WERI-Rb-1 (cell line): ENCODE measurements at places on chromosomes 2 and 18.

DNA sequence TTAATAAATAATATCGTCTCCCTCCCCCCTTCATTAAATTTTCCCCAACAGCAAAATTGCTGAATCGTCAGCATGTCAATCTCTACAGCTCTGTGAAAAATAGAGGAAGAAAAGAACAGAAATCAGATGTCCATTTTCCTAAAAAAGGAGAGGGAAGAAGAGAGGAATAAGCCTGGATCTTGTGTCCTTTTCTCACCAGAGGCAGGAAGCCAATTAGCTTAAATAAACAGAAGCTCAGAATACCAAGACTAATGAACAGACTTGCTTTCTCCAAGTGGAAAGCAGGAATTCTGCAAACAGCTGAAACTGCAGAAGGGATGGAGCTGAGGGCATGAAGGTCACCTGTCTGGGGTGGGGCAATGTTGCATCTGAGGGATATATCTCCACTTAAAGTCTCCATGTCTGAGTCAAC, 265.7 kb downstream of the CCDC85A start:
- DNase-seq = no peak

DNA sequence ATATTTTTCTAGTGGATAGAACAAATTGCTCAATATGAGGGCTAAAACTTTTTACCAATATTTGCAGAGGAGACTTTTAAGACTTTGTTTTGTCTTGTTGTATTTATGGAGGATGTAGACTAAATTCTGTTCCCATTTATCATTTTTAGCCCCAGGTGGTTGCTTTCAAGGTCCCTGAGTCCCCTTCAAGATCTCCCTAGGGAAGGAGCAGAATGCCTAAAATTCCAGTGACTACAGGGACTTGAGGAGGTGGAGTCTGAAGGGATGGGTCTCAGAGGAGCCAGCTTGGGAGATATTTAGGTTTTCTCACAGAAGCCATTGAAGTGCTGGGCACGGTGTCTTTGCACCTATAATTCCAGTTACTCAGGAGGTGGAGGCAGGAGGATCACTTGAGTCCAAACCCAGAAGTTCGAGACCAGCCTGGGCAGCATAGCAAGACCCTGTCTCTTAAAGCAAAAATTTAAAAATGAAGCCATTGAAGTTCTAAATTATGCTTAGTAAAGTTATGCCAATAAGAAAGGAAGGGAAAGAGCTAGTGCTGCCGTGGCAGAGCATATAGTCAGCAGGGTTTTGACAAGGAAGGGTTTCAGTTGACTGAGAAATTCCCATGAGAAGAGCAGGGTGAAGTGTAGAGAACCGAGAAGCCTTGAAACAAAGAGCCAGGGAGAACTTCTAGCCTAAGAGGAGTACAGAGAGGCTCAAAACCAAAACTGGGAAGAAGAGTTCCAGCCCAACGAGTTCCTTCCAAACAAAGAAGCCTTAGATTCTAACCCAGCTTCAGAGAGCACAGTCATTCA, 43.4 kb downstream of the COMMD1 start:
- no peak for DNase-seq

DNA sequence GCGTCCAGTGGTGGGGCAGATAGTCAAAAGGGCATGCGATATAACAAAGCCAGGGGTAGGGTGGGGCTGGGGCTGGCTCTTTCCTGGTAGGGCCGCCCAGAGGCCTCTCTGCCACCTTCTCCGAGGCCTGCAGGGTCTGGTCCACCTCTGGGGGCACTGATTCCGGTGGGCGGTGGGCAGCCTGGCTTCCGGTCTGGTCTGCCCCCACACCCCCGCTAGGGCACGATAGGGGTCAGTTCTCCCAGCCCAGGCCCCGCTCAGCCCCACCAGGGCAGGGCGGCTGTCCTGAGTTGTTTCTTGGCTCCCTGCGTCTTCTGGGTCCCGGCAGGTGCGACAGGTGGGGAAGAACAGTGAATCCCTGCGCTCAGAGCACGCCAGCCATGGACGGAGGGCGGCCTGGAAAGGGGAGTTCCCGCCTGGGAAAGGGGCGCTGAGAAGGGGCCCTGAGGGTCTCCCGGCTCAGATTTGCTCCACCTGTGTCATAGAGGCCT, 707 bp upstream of the ERFE start:
- DNase-seq = no peak

GRCh38 chr18:62678847-62679485, 36.4 kb upstream of the PHLPP1 start:
- DNase-seq = peak; percentile 88

DNA sequence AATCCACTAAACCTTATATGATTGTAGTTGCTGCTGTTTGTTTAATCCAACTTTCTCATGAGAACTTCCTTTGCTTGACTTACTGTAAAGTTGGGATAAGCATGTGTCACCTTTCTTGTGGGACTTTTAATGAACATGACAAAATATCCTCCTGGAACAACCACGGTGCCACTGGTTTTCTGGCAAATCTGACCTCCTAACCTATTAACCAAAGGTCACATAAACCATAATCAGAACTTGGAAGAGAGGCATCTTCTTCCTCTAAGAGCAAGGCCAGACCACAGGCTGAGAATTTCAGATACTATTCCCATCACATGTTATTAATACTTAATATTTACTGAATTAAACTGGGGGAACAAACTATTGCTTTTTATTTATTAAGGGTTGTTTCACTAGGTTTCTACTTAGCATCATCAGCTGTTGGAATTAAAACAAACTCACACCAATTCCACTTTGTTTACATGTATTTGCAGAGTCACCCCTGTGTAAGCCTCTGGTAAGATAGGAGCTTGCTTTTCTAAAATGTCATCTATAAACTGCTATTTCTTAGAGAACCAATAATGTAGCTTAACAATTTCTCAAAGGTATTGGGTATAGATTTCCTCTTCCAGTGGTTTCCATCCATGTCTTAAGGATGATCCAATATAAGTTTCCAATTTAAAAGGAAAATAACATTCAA, 2.2 kb downstream of the SLC40A1 start:
- no peak for DNase-seq

GRCh38 chr18:23689616-23690504, 607 bp downstream of the LAMA3 start:
- peak; percentile 40 for DNase-seq
